ENCODE measurements at places on chromosomes 3 and 15.

DNA sequence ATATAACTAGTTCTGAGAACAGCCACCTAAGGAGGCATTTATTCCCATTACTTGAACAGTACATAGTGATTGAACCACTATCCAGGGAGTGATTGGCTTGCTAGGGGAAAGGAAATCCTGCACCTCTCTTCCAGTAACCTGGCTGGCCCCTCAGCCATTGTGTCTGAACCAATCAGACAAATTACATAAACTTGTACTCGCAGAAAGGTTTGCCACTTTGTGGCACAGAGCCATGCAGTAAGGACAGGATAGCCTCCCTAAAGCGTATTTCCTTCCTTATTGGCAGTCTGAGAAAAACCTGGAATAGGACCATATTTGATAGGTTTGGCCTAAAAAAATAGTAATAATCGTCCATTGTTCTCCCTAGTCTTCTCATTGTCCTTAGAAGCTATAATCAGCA lies 19.0 kb downstream of the CMSS1 start:
- no peak for DNase-seq

- no peak for DNase-seq
Observed at GRCh38 chr15:45197512-45197911, 9.7 kb upstream of the SHF start.

GRCh38 chr15:39592500-39592899 lies 11.6 kb downstream of the THBS1 start:
- no peak for DNase-seq

- DNase-seq = no peak
Observed at GRCh38 chr3:66354001-66354400, 133.2 kb downstream of the SLC25A26 start.

- no peak for DNase-seq
Observed at GRCh38 chr15:73802431-73803041, 49.4 kb upstream of the INSYN1 start.

GRCh38 chr3:16289144-16289889 lies 24.3 kb downstream of the OXNAD1 start:
- no peak for DNase-seq

GRCh38 chr3:112096176-112096575 lies 10.0 kb downstream of the C3orf52 start:
- DNase-seq = no peak

DNA sequence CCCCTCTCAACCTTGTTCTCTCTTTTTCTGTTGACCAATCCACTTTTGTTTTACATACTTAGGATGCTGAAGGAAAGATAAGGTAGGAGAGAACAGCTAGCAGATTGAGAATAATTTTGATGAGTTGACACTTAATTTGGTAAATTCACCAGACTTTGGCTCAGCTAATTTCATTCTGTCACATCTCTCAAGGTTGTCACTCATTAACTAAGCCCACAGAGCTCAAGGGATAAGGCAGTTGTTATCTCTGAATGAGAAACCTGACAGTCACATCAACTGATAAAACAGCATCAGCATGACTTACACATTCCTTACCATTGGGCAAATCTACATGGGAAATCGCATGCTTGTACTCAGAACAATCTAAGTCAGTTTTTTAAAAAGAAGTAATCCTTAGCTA lies 591.4 kb downstream of the NLGN1 start:
- no peak for DNase-seq

DNA sequence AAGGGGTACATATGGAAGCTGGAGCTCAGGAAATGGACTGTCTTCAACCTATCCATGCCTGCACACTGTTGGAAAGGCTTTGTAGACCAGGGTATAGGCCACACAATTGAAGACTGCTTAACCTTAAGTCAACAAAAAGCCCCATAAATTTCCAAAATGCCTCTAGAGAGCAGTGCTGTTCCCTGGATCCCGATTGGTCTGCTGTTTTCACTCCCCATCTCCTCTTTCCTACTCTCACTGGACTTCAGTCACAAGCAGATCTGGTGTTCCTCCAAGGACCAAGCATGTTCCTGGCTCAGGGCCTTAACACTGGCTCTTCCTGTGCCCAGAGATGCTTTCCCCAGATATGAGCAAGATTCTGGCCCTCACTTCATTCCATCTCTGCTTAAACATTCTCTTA lies 22.8 kb upstream of the LRRC34 start:
- DNase-seq = no peak

GRCh38 chr15:66778716-66779115 lies 76.7 kb downstream of the SMAD6 start:
- DNase-seq = no peak

- DNase-seq = no peak
Observed at GRCh38 chr15:86916671-86917360, 837.1 kb downstream of the AGBL1 start.

Data from stimulated activated CD4-positive, alpha-beta T cell treated with anti-CD3 and anti-CD28 coated beads, TNF-alpha, amount 100 ng/mL, for 4 hours (primary cell).